ENCODE measurements at places on chromosomes 5 and 9.
A peak's percentile ranks its signal among the peaks of the same experiment; 100 is the strongest.

DNA sequence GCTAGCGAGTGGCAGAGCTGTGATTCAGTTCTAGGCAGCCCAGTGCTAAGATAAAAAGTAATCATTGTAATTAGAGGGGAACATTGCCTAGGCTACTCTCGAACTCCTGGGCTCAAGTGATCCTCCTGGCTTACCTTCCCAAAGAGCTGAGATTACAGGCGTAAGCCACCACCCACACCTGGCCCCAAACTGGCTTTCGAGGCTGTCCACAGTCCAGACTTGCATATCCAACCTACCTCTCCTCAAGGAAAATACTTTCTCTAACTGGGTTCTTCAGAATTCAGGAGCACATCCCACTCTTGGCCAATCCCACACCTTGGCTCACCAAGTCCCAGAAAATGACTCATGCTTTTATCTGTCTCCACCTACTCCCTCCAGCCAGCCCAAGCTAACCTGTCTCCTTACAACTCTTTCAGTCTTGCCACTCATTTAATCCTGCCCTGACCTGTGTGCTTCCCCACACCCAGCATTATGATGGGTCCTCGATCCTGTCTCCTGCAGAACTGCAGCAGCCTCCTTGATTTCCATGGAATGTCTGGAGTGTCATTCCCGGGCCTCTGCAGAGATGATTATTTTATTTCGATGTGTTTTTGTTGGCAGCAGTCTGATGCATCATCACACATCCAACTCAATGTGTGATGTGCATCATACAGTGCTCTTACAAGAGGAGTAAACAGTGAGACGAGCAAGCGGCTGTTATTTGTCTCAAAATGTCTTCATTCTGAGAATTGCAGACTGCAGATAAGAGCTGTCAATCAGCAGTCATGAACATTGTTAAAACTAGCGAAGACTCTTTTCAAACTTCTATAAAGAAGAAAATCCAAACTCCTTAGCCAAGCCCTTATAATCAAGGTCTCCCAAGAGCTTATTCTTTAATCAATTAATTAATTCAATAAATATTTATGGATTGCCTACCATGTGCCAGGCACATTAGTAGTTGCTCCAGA lies 167.3 kb downstream of the SEC61B start:
- DNase-seq = no peak

- DNase-seq = peak; percentile 58
These were observed 192.9 kb downstream of the CRB2 start for GRCh38 chr9:123548741-123549545.

- DNase-seq = no peak
These were observed 34.1 kb upstream of the PCA3 start for GRCh38 chr9:76729980-76730737.

- DNase-seq = no peak
These were observed 21.6 kb downstream of the OR1J1 start for GRCh38 chr9:122456123-122456522.

DNA sequence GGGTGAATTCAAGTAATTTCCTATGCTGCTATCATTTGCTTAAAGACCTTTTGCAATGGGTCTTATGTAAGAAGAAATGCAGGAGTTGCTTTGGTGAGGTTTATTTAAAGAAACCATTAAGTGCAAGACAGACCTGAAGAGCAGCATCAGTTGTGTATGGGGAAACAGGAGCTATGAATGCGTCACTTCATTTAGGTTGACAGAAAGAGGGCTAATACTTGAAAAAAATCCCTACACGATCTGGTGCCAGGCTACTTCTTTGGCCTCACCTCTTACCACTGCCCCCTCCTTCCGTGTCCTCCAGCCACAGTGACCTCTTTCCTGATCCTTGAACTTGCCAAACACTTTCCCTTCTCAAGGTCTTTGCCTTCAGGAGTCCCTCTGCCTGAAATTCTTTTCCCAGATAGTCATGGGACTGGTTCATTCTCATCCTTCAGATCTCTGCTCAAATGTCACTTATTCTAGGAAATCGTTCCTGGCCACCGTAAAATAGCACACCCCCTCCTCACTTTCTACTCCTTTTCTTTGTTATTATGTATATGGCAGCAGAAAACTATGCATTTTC lies 1.4 kb upstream of the JAK2 start:
- DNase-seq = no peak

DNA sequence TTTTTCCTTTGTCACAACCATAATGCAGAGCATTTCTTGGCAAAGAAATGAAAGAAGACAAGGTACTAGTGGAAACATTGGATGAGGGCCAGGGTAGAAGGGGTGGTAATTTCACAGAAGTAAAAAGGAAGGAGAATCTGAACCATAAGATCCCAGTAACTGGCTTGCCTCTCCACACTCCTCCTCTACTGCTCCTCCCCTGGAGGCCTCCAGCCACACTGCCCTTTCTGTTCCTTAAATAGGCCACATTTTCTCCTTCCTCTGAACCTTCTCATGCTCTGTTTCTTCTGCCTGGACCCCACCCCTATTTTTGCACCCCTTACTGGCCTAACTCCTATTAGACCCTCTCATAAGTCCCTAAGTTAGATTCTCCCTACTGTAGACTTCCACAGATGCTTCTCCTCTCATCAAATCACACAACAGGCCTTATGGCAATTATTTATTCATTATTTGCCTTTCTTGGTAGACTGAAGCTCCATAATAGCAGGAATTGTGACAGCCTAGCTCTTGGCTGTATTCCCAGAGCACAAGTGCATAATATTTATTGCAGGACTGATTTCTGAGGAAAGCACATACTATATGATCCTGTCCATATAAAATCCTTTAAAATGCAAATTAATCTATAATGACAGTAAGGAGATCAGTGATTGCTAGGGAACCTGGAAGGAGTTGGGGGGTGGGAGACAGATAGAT lies 31.3 kb upstream of the GRIA1 start:
- no peak for DNase-seq

- DNase-seq = no peak
These were observed 25.2 kb upstream of the NREP start for GRCh38 chr5:111782216-111782615.

DNA sequence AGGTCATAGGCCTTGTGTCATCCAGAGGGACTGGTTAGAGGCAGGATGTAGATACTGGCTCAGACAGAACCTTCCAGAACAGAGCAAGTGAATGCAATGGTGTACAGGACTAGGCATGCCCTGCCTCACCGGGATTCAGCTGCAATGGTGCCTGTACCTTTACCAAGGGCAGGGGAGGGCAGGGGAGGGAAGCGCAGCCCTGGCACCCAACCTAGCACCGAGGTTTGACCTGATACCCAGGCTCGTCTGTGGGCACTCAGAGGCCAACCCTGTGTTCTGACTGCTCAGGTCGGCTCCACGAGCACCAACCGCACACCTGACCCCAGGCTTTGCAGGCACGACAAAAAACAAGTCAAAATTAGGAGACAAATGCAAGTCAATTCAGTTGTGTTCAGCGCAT lies 47.3 kb upstream of the GFPT2 start:
- DNase-seq = no peak

DNA sequence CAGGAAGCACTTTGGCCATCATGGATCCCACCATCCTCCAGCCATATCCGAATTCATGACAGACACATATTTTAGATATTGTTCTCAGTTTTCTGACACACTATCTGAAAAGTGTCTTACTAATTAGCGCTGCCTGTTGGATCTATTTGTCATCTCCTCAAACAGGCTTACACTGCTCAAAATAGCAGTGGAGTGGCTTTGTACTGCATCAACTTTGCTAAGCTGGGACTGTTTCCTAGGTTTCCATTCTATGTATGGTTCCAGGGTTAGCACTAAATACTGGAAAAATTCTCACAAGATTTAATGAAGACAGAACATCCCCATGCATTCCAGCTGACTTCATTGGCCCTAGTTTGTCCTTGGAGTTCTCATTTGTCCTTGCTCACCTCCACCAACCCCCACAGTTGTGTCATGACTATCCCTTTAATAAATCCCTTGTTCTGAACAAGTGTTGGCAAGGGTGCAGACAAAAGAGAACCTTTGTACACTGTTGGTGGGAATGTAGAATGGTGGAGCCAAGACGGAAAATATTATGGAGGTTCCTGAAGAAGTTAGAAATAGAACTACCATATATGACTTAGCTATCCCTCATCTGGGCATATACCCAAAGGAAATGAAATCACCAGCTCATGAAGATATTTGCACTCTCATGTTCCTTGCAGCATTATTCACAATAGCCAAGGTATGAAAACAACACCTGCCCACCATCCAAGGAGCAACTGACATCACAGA lies 136.5 kb upstream of the RAI14 start:
- no peak for DNase-seq

DNA sequence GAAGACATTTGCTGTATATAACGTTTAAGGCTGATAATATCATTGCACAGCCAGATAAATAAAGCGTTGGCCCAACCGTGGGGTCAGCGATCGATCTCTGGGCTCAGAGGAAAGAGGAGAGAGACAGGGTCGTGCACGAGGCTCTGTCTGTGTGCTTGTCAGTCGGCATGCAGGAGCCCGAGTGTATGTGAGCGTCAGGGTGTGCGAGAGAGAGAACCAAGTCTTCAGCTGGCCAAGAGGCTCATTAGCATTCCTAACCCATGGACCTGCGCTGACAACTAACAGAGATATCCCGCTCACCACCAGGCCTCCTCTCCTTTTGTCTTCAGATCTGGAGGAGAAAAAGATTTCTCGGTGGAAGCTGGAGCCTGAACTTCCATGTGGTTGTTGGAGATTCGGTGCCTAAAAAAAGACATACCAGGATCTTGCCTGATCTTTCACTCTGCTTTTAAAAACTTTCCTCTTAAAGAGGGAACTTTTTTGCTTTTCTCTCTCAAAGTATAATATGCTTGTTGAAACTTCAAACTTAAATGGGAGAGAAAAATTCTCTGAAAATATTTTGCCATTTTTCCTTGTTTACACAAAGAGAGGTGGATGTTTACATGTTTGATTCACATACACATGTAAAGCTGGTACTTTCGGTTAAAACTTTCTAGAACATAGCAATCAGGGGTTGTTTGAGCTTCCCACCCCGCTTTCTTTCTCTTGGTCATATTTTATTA lies 16.5 kb downstream of the NR2F1 start:
- DNase-seq = no peak

DNA sequence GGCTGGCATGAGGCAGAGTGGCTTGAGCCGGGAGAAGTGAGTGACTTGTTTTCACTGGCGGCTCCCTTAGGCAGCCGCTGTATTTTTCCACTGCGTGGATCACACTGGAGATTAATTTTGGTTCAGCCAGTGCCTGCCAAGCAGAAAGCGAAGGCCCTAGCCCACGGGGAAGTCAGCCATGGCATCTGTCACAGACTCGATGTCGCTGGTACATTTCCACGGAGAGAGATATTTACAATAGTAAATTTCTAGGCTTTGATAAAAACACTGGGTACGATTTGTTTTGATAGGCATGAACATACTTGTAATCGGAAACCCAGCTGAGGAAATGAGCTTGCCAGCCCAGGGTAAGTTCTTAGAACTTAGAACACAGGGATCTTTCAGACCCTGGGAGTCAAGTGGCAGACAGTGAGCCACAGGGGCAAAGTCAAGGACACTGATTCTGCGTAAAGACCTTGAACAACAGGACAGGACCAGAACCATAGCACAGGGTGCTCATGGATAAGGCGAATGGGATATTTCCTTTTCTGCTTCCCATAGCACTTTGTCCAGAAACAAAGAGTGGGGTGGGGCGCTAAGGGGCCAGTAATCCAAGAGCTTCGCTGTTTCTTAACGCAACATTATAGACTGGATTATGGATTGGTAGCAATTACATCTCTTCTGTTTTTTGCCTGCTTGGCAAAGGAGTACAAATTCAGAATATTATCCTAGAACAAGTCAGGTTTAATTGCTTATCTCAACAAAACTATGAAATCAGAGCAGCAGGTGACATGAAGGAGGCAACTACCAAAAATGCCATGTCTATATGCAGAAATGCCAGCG lies 4.5 kb downstream of the DUSP1 start:
- no peak for DNase-seq

GRCh38 chr9:124706685-124707084 lies 64.4 kb downstream of the NR6A1 start:
- no peak for DNase-seq

GRCh38 chr9:3200331-3200774 lies 325.4 kb downstream of the RFX3 start:
- DNase-seq = no peak

DNA sequence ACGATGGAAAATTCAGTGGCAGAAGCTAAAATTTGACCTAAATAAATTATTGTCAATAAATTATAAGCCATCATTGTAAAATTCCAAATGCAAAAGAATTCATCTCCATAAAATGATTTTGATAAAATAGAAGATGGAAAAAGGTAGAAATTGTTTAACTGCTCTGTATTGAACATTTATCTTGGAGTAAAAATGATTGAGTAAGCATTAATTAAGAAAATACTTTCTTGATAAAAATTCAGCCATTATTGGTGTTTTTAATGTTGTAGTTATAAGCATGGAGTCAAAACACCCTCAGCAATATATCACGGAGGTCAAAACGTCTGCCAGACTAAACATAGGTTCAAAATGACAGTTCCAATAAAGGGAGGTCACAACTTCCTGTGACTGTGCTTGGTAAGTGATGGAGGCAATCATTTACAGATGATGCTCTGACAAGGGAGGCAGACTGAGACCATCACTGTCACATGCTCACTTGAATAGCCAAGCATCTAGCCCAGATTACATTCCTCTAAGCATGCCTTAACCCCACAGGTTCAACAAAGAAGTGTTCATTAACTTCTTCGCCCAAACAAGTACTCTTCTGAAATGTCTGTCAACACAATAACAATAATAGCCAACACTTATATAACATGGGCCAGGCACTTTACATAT lies 69.5 kb downstream of the SH3TC2 start:
- no peak for DNase-seq

GRCh38 chr5:61089351-61089750 lies 72.9 kb downstream of the SMIM15 start:
- DNase-seq = no peak

DNA sequence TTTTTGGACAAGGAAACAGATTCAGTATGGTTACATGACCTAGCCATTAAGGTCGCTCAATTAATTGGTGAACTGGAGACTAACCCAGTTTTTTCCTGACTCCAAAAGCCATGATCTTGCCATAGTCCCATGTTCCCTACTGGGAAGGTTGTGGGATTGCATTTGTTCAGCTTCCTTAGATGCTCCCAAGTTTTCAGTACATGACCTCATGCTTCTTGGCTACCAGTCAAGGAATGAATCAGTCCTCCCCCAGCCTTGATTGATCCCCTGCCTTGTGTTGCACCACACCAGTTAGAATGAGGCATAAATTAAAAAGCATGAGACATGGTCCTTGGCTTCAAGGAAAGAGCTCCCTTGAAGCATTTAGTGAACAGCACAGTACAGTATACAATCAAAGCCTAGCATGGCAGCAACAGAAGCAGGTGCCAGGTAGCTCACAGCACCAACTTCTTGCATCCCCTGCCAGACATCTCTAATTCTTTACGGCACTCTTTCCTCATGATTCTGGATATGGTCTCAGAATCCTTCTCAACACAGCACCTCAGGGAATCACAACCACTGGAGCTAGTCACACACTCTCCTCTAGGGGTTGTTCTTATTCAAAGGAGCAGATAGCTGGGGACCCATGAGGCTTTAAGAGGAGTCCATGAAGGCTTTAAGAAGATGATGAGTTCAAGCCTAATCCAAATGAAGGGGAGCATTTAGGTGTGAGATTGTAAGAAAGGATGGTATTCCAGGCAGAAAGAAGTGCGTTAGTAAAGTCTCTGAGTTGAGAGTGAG lies 295.5 kb upstream of the CLINT1 start:
- DNase-seq = no peak

Data from activated T-cell treated with anti-CD3 and anti-CD28 coated beads for 24 hours (primary cell).